ENCODE measurements at places on chromosomes 5 and 9.

GRCh38 chr5:16869821-16870796 lies 66.0 kb downstream of the MYO10 start:
- no peak for DNase-seq

DNA sequence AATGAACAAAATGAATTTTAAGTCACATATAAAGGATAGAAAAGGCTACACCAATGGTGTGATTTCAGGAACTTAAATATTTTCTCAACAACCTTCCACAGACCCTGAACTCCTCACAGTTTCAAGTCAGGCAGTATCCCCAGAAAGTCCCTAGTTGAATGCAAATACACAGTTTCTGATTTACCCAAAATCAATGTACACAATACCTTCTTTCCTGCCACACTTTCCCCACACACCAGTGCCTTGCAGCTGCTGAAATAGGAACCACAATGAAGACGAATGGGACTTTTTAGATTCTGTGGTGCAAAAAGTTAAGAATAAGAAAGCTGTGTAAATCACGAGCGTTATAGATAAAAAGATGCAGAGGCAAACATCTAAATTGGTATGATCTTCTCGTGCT lies 552.4 kb upstream of the MEF2C start:
- no peak for DNase-seq

DNA sequence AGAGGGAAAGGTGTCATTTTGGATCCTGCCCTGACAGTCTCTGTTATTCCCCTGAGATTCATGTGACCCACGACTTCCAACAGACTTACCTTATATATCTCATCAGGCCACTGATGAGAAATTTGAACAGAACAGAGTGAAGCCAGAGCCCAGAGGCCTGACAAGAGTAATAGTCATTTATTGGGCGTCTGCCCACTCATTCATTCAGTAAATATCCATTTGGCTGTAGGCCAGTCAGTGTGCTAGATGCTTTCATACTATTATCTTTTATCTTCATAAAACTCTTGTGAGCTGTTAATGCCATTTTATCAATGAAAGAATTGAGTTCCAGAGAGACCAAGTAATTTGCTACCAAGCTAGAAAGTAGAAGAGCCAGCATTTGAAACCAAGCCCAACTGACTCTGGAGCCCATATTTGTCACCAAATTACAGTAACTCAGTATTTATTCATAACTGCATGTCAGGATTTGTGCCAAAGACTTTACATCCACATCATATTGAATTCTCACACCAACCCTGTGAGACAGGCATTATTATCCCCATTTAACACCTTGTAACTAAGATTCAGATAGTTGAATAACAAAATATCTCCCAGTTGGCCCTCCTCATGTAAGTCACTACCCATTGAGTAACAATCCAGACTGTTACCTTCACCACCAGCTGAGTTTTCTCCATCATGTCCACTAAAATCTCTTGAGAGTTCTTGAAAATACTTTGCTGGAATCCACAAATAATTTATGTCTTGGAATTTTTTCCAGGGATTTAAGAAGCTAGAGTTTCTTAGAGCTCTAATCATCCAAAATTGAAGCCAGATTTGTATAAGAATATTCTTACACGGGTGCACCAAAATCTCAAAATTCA lies 2.5 kb downstream of the PTPDC1 start:
- DNase-seq = no peak

DNA sequence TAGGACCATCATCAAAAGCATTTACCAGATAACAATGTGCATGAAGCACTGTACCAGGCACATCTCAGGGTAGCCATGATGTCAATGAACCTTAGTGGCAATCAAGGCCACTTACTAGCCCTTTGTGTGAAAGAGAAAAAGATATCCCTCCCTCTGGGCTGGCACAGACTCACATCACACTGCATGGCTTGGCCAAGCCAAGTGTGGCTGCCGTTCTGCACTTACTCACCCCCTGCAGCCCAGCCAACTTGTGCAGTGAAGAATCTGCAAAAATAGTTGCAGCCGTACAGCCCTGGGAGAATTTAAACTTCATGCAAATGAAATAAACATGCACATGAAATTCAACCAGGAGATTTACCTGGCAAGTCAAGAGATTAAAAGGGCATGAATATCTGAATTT lies 333.5 kb downstream of the DEPDC1B start:
- DNase-seq = no peak

GRCh38 chr9:124260769-124261603 lies 3.2 kb downstream of the NEK6 start:
- no peak for DNase-seq

- no peak for DNase-seq
These were observed 102.8 kb downstream of the CDH18 start for GRCh38 chr5:19885040-19885824.

GRCh38 chr9:129323376-129323998 lies 145.4 kb upstream of the IER5L start:
- no peak for DNase-seq

GRCh38 chr9:107465467-107466451 lies 23.8 kb downstream of the KLF4 start:
- no peak for DNase-seq

DNA sequence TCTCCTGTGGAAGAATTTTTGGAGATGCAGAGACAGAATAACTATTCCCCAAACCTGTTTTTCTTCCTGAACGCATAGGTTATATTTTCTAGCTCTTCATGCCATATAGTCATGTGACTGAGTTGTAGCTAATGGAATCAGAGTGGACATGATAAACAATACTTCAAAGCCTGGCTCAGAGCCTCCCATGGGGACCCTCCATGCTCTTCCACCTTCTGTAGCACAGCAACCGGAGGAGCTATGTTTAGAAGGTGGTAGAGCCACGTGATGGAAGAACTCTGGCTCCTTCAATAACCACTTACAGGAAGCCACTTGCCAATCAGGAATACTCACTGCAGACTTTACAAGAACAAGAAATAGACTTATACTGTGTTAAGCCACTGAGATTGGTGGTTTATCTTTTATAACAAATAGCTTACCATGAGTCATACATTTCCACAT lies 39.2 kb downstream of the NADK2 start:
- DNase-seq = no peak

- DNase-seq = no peak
These were observed 15.4 kb upstream of the KLF9 start for GRCh38 chr9:70429899-70430298.

- no peak for DNase-seq
These were observed 43.9 kb downstream of the BOD1 start for GRCh38 chr5:173572431-173573125.

- DNase-seq = no peak
These were observed 2.1 kb upstream of the NFIB start for GRCh38 chr9:14315875-14316601.

GRCh38 chr9:30913331-30913730 lies 1471.1 kb upstream of the ACO1 start:
- DNase-seq = no peak

- DNase-seq = no peak
These were observed 164.9 kb downstream of the KDM4C start for GRCh38 chr9:6922680-6923079.

DNA sequence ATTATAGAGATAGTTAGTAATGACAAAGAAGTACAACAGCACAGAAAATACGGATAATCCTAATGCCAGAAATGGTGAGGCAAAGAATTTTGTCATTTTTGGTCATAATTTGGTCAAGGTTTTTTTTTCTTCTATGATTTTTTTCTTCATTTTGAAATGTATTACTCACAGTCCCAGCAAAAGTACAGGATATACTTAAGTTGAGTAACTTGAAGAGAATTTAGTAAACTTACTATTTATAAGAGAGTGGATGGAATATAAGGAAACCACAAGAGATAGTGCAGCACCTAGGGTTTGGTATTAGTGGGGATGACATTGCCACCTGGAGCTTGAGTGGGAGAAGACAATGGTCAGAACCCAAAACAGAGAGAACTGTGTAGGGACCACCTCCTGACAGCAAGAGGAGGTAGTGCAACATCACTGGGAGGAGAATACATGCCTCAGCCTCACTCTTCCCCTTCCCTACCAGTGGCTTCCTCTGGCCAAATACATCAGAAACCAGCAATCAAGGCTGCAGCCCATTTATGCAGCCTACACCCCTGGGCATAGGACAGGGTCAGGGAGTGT lies 434.5 kb upstream of the TRPC7 start:
- DNase-seq = no peak

GRCh38 chr5:141992349-141992963 lies 20.4 kb downstream of the GNPDA1 start:
- peak; percentile 71 for DNase-seq

DNA sequence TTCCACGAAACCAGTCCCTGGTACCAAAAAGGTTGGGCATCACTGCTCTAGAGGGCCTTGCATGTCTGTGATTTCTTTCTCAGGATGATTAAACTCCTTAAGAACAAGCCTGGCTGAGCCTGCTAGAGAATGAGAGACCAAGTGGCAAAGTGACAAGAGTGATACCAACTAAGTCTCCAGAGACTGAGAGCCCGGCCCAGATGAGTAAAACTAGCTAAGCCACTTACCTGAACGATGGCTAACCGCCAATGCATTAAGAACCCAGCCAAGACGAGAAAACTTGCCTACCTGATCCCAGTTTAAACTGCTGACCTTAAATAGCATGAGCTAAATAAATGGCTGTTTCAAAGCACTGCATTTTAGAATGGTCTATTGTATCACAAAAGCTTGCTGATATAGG lies 5.6 kb upstream of the CCDC152 start:
- no peak for DNase-seq

- no peak for DNase-seq
These were observed 437.7 kb downstream of the SEMA5A start for GRCh38 chr5:9108162-9108561.

All from activated T-cell treated with anti-CD3 and anti-CD28 coated beads for 24 hours (primary cell).